LNCaP clone FGC (cell line): ENCODE measurements at places on chromosomes 4 and X.

DNA sequence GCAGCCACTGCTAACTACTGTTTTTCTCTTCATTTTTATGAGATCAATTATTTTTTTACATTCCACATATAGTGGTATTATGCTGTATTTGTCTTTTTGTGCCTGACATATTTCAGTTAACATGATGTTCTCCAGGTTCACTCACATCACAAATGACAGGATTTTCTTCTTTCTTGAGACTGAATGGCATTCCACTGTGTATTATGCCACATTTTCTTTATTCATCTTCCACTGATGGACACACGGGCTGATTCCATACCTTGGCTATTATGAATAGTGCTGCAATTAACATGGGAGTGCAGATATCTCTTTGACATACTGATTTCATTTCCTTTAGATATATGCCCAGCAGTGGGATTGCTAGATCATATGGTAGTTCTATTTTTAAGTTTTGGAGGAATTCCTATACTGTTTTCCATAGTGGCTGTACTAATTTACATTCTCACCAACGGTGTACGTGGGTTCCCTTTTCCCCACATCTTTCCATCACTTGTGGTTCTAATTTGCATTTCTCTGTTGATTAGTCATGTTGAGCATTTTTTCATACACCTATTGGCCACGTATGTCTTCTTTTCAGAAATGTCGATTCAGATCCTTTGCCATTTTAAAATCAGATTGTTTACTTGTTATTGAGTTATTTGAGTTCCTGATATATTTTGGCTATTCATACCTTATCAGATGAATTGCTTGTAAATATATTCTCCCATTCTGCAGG lies 14.9 kb upstream of the ZCCHC4 start:
- no peak for DNase-seq

DNA sequence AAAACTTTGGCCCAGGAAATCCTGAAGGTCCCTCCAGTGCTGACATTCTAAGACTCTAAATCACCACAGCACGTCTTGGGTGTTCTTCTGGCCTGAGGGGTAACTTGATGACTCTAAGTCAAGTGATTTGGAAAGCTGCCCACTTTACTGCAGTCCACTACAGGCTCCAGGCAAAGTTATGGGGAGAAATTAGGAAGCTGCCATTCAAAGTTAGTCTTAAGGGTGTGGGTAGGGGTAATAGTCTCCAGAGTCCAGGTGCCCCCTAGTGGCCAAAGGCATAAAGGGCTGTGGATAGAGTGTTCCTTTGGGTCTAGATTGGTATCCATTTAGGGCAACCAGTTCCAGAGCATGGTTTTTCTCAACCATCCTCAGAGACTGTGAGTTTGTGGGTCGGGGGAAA lies 38.7 kb upstream of the SLC16A2 start:
- DNase-seq: peak; percentile 4

- no peak for DNase-seq
These were observed 446.3 kb downstream of the TRAM1L1 start for GRCh38 chr4:116639070-116639577.

- no peak for DNase-seq
These were observed 238.8 kb downstream of the OR13H1 start for GRCh38 chrX:131782646-131783045.

DNA sequence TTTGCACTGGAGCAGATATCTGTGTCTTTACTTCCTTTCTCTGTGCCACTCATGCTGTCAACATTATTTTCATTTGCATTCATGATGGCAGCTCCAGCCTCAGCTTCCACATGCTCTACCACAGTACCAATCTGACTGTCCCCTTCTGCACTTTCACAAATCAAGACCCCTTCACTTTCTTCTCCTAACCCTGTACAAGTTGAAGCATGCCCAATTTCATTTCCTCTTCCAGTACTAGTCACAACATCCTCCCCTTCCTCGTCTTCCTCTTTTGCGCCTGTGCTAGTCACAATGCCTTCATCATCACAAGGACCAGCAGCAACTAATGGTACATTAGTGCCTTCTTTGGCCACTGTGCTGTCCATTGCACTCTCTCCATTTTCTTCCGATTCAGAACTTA lies 26.5 kb downstream of the BOD1L1 start:
- DNase-seq: no peak

GRCh38 chr4:26201120-26201519 lies 119.7 kb upstream of the RBPJ start:
- no peak for DNase-seq

GRCh38 chr4:32931475-32931874 lies 2211.3 kb downstream of the PCDH7 start:
- no peak for DNase-seq

DNA sequence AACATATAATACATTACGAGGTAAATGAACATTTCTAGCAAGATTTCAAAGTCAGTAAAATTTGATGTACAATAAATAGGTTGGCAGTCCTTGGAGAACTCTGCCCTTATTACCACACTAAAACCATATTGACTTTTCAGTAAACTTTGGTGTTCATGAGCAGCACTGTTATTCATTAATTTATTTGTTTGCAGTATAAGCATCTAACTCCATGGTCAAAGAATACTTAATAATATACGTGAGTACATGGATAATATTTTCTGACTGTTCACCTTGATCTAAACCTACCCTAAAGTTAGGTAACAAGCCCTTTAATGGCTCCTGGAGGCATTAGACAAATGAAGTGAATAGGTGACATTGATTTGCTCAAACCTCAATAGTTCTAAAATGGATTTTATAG lies 817.2 kb upstream of the FTHL17 start:
- DNase-seq: no peak

DNA sequence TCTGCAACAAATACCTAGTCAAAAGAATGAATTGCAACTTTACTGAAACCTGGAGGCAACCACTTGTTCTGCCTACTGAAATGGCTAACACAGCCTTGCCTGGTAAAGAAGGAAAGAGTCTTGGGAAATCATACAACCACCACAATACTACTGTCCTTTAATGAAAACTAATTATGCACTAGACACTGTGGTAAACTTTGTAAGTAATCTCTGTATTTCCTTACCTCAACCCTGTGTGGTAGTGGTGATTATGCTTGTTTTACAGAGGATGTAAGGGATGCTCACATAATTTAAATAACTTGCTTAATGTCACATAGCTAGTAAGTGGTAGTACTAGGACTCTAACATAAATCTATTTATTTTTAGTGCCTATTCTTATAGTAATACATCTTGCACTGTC lies 44.7 kb downstream of the TMEM156 start:
- no peak for DNase-seq

DNA sequence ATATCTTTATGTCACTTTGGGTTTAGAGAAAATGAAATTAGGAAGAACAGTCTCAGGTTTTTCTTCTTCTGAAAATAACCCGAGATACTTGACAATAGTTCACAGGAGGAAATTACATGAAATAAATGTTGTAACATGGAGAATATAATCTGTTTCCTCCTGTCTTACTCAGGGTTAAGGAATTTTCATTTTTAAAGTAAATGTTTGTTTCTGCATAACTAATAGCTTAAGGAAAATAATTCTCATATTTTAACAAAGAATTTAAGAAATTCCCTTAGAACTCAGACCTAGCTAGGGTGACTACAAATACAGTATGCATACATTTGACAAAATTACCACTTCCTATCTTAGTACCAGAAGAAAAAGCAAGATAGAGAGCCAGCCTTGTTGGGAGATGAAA lies 17.2 kb upstream of the SPRY1 start:
- DNase-seq: no peak

DNA sequence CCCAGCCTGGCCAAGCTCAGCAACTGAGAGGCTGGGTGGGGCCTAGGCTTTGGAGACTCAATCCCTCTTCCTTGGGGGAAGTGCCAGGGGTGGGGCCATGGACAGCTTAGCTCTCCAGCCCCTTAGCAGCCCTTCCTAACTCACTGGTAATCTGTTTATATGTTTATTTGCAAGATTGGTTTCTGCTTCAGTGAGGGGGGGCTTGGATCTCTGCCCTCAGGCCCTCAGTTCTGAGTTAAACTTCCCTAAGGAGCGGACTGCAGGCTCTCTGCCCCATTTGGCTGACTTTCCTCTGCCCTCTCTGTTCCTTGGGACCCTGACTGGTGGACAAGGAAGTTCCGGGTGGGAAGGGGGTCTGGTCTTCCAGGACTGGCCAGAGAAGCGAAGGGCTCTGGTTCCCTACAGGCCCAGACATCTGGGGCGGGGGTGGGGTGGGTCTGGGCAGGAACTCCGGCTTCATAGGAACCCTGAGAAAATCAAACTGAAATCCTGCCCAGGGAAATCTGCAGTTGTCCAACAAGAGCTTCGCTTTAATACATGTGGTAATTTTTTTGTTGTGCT lies 51.4 kb downstream of the NALF2 start:
- no peak for DNase-seq

DNA sequence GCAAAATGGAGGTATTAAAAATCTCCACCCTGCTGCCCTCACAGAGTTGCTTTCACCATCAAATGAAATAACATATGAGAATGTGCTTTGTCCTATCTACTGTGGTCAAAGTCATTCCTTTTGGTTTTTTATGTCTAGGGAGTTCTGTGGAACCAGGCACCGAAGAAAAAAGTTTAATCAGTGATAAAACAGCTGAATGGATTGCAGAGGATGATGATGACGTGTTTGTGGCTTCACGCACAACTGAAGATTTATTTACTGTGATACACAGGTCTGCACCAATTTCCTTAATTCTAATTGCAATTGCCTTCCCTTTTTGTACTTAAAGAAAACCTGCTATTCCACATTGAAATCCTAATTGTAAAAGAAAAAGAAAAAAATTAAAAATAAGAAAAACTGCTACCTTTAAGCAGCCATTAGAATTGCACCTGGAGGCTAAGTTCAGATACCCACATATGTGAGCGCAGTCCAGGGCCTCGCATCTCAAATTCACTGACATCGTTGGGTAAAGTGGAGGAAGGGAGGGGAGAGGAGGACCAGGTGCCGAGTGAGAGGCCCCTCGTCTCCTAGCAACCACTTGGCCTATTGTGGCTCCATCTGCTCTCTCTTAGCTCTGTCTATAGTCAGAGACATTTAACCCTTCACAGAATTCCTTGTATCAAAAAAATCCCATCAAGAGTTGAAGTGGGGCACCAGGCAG lies 10.5 kb upstream of the RTL5 start:
- DNase-seq: no peak

GRCh38 chr4:67049446-67049845 lies 495.9 kb downstream of the CENPC start:
- no peak for DNase-seq

GRCh38 chr4:158190718-158191117 lies 17.9 kb upstream of the GASK1B start:
- DNase-seq: no peak

GRCh38 chr4:98773638-98774037 lies 115.2 kb upstream of the TSPAN5 start:
- DNase-seq: no peak

GRCh38 chr4:9963328-9963727 lies 58.0 kb downstream of the SLC2A9 start:
- DNase-seq: no peak

GRCh38 chr4:147407261-147408045 lies 73.4 kb upstream of the EDNRA start:
- no peak for DNase-seq

- DNase-seq: no peak
These were observed 12.4 kb downstream of the LYAR start for GRCh38 chr4:4277531-4277930.

GRCh38 chr4:176656108-176656507 lies 136.6 kb downstream of the VEGFC start:
- DNase-seq: no peak

GRCh38 chr4:2647403-2648158 lies 108.6 kb downstream of the TNIP2 start:
- DNase-seq: no peak

DNA sequence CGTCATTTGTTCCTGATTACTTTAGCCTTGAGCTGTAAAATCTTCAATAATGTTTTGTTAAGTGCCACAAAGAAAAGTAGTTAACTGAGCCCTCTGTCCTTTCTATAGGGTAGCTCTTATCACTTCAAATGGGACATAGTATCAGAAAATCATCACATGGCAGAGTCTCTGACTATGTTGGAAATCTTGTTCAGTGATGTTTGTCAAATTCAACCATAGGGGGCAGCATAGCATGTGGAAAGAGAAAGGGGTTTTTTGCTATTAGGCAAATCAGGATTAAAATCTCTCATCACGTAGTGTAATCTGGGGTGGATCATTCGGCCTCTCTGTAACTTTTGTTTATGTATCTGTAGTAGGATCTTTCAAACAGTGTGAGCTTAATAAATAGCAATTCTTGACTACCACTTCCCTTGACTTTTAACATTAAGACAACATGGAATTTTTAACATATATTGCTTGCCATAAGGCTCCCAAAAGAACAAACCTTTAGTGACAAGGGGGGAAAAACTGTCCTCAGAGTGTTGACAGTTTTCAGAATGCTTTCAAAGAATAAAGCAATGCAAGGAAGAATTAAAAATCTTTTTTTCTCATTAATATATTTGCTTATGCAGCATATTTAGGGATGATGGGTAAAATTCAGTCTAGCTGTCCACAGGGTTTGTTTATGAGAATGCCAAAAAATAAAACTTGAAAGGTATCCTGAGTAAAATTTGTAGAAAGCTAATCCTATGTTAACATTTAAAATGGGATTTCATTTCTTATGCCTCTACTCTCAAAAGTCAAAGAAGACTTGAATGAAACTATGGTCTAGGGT lies 127.2 kb downstream of the FBXW7 start:
- peak; percentile 27 for DNase-seq

GRCh38 chrX:20130357-20130756 lies 11.3 kb downstream of the EIF1AX start:
- no peak for DNase-seq

GRCh38 chr4:187286525-187286924 lies 562.9 kb upstream of the FAT1 start:
- DNase-seq: no peak

DNA sequence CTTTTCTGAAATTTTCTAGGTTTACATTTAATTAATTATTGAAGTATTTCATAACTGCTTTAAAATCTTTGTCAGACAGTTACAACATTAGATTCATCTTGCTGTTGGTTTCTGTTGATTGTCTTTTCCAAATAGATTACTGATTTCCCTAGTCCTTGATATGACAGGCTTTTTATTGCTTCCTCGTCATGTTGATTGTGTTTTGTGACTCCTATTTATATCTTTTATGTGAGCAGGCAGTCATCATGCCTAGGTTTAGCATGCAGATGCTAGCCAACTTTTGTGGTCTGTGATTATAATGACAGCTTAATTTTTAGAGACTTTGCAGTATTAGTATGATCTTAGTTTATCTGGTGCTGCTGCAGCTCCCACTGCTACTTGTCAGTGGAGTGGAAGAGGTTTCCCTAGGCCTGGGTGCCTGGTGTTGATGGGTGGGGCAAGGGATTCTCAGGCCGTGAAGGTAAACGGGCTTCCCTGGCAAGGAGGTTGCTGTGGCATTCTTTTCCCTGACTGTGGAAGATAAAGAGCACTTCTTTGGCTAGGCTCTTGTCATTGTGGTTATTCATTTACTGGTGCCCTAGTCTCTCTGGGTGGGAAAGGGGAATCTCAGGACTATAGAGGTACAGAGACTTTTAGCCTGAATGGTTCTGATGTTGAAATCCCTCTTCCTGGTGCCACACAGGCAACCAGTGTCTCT lies 65.7 kb downstream of the SERPINA7 start:
- no peak for DNase-seq
